Activated CD4-positive, CD25-positive, alpha-beta regulatory T cell treated with anti-CD3 and anti-CD28 coated beads, Interleukin-2, amount 50 U/mL, for 24 hours (primary cell): ENCODE measurements at places on chromosomes 5 and 9.

DNA sequence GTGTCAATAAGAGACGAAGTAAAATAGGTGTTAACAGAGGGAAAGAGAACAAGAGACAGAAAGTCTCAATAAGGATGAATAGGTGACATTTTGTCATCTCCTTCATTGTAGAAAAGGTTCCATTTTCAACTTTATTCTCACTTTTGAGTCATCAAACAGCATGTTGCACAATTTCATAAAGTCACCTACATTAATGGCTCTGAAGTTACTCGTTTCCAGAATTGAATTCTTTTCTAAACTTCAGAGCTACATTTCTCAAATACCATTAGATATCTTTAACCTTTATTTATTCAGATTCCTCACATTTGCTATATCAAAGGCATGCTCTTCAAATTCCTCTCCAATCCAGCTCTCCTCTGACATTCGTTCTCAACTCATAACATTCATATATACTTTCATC, 13.1 kb downstream of the ADAMTS6 start:
- ATAC-seq, result no peak

DNA sequence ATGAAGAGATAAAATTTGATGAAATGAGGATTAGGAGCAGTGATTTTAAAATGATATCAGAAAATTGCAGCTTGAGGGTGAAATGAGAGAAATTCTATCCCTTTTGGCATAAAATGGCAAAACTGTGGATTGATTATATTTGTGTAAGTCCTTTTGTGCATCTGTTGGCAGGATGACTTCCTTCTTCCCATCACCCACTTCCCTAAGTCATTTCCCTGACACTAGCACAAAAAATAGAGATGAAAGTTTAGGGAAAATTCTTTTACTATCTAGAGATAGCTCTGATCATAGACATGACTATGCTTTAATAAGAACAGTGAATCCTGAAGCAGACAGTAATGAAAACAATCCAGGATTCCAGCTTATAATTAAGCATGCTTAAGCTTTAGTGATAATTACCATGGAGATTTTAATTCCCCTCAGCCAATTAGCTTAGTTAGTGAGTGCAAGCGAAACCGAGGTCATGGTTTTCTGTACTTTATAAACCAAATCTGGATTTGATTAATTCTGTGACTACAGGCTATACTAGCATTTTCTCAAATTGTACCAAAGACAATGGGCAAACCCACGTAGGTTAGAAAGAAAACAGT, 163.6 kb upstream of the TARS1 start:
- no peak for ATAC-seq

DNA sequence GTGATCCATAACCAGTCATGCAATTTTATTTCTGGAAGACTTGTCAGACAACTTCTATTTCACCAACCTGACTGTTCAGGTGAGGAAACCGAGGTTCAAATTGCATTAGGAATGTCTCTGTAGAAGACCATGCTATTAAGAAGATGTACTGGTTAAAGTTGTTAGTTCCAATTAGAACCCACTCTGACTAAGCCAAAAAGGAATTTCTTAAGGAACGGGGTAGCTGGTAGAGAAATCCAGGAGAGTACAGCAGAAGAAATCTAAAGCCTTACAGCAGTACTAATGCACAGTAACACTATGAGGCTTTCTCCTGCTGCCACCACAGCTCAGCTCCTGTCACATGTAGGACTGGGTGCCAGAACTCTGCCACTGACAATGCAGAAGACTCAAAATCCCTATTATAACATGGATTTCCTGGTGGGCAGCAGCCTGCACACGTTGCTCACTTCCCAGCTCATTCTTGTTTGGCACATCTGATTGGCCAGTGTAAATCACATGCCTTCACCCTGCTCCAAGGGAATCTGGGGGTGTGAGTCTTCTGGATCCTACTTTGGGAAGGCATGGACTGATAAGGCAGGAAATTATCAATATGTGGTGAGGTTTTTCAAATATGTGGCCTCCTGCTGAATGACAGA, 37.1 kb downstream of the CAST start:
- no peak for ATAC-seq

DNA sequence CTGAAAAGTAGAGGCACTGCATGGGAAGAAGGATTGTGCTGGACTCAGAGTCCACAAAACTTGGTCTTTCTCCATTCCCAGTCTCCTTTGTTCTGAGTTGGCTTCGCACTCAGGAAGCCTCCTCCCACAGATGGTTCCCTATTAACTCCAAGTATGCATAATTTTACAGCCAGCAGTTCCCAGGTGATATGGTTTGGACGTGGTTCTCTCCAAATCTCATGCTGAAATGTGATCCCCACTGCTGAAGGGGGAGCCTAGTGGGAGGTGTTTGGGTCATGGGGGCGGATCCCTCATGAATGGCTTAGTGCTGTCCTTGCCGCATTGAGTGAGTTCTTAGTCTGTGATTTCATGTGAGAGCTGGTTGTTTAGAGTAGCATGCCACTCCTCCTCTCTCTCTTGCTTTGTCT, 86.6 kb downstream of the FEM1C start:
- ATAC-seq, result no peak

GRCh38 chr5:168939156-168939800, 360.1 kb upstream of the PANK3 start:
- ATAC-seq, result no peak

- no peak for ATAC-seq
Measured at GRCh38 chr9:76580820-76581219, 121.8 kb downstream of the GCNT1 start.

DNA sequence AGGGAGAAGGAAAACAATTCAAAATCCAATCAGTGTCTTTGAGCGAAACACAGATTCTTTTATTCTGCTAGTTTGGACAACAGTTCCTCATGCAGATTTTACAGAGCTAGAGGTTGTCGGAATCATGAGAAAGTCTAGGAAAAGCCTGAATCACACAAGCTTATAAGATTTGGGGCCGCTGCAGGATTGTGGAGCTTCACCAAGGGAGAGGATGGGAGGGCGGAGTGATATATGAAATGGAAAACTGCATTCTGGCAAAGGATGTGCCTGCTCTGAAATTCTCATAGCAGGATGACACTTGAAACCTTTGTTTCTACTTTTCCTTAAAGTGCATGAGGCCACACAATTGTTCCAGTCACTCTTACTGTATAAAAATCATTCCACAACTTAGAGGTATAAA, 134.3 kb downstream of the OR2K2 start:
- no peak for ATAC-seq

DNA sequence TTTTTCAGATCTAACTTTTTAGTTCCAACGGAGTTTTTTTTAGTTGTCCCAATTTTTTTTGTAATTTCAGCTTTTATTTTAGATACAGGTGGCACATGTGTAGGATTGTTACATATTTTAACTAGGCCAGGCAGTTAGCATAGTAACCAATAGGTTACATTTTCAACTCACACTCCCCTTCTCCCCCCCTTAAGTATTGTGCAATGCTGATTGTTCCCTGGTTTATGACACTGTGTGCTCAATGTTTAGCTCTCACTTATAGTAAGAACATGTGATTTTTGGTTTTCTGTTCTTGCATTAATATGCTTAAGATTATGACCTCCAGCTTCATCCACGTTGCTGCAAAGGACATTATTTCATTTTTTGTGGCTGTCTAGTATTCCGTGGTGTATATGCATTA, 503.2 kb downstream of the CDH9 start:
- ATAC-seq, result no peak

DNA sequence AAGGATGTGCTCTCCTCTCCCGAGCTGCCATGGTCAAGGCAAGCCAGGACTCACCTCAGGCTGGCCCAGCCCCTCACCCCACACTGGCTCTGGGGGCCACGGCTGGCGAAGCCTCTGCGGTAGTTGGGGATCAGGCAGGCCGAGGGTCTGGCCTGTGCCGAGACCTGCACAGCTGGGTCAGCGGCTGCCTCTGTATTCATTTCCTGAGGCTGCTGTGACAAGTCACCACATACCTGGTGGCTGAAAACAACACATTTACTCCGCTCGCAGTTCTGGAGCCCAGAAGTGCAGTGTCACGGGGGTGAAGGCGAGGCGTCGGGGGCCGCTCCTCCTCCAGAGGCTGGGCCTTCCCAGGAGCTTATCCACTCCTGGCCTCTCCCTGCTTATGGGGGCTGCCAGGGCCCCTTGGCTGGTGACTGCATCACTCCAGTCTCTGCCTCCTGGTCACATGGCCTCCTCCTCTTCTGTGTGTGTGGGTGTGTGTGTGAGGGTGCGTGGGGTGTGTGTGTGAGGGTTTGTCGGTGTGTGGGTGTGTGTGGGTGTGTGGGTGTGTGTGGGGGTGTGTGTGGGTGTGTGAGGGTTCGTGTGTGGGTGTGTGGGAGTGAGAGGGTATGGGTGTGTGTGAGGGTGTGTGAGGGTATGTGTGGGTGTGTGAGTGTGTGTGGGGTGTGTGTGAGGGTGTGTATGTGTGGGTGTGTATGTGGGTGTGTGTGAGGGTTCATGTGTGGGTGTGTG, 3.2 kb upstream of the SCGB3A1 start:
- no peak for ATAC-seq

- no peak for ATAC-seq
Measured at GRCh38 chr5:57859626-57860025, 377.0 kb upstream of the ACTBL2 start.

DNA sequence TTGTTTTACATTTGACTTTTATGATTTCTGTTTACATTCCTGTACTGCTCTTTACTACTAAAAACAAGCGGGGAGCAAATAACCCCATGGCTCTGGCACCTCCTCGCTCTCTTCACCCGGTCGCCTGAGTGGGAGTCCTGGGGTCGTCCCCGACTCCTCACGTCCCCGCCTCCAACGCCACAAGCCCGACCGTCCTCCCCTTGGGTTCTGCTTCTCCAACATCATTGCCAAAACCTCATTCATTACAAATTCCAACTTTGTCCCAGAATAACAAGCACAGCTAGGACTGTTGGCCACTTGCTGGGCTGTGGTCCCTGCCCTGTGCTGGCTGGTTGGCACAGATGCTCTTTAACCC, 35.1 kb downstream of the MRPL36 start:
- no peak for ATAC-seq

- ATAC-seq, result no peak
Measured at GRCh38 chr5:45334939-45335338, 361.2 kb downstream of the HCN1 start.

- ATAC-seq, result no peak
Measured at GRCh38 chr5:67986761-67987160, 228.8 kb upstream of the PIK3R1 start.

DNA sequence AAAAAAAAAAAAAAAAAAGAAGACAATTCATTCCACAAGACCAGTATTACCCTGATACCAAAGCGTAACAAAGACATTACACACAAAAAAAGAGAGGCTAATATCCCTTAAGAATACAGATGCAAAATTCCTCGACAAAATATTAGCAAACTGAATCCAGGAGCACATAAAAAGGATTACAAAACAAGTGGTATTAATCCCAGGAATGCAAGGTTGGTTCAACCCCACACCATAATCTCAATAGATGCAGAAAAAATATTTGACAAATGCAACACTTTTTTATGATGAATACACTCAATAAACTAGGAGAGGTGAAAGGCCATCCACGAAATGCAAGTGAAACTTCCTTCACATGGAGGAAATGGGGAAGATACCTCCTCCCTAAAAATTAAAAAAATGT, 80.1 kb upstream of the TLR4 start:
- ATAC-seq, result no peak

DNA sequence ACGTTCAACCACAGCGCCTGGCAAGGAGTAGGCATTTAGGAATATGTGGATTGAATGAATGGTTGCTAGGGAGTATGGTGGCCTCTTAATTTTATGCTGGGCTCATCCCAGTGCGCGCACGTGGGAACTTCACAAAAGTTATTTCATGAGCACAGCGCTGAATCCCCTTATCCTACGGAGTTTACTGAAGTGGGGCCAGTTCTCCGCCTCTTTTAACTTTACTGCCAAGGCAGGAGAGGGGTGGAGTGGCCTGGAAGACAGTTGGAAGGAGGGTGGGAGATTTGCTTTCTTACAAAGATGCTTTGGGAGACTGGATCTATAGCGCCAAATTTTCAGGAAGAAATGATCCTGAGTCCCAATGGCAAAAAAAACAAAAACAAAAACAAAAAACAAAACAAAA, 326.5 kb downstream of the SH3GL2 start:
- no peak for ATAC-seq

- ATAC-seq, result no peak
Measured at GRCh38 chr9:110671849-110672248, 3.3 kb downstream of the MUSK start.

DNA sequence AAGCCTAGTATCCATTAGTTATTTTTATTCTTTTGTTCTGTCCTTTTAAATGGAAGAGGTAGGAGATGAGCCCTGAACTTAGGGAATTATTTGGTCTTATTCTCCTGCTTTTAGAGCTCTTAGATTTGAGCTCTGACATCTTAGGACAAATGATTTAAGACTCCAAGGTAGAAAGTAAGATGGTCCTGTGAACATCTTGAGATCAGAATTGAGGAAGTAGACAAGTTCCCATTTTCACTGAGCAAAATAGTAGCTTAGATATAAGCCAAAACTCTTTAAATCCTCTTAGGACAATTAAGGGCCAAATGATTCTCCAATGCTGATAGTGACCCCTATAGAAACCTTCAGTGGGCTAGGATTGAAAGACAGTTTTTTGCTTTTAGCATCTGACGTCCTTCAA, 53.0 kb upstream of the RUSC2 start:
- ATAC-seq, result no peak

- no peak for ATAC-seq
Measured at GRCh38 chr9:126309427-126310189, 17.0 kb upstream of the MVB12B start.

DNA sequence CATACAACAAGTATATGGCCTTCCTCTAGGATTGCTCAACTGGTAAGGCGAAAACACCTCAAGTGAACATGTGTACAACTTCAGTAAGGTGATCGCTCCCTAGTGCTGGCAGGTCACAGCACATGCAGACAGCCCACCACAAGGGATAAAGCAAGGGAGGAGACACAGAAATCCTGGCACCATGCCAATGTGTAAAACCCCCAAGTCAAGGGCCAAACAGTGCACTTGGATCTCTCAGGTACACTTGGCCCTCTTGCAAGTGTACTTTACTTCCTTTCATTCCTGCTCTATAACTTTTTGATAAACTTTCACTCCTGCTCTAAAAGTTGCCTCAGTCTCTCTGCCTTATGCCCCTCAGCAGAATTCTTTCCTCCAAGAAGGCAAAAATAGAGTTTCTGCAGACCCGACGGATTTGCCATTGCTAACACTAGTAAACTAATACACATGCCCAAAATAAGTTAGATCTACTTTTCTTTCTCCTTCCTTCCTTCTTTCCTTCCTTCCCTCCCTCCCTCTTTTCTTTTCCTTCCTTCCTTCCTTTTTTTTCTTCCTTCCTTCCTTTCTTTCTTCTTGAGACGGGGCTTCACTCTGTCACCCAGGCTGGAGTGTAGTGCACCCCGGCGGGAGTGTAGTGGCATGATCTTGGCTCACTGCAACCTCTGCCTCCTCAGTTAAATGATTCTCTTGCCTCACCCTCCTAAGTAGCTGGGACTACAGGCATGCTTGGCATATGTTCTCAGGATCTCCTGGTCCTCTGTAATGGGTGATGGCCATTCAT, 6.8 kb upstream of the LNPEP start:
- no peak for ATAC-seq

DNA sequence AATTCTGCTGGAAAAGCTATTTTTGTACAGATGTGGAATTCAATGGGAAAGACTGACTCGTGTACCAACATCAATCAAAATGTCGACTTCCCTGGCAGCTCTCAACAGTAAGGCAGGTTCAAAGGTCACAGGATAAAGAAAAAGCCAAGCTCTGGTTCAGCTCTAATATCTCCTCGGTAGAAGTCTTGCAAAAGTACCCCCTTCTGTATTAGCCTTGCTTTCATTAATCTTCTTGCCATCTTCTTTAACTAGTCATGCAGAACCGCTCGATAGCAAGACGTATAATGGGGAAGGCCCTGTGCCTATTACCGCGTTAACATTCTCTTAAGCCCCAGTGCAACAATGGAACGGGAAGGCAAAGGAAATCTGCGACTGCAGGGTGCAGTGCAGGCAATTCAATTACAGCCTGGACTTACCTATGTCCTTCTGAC, 201.2 kb downstream of the GAPVD1 start:
- no peak for ATAC-seq
